ENCODE measurements at places on chromosomes 1 and 21.

DNA sequence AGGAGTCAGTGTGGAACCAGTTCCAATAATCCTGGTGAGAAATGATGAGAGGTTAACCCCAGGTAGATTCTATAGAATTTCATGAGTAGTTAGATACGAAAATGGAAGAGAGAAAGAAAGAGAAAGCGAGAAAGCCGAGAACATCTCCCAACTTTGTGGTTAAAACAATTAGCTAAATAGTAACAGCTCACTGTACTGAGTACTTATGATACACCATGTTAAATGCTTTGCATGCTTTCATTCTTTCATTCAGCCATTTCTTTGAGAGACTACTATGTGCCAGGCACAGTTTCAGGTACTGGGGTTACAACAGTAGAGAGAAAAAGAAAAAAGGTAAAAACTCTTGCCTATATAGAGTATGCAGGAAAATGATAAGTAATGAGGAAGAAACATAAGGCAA is 109.7 kb upstream of the SYT6 start:
- DNase-seq: no peak

DNA sequence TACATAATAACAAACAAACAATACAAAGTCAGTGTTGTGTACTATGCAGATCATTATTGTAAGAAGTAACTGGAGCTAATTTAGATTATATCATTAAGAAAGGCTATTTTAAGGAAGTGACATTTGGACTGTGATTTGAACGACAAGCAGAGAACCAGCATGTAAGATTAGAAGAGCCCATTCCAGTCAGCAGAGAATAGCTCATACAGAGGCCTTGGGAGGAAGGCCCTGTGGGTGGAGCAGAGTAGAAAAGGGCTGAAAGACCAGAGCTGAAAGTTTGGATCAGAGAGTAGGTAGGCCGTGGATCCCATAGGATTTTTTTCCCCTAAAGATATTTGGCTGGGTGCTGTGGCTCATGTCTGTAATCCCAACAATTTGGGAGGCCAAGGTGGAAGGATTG is 190.1 kb downstream of the OMA1 start:
- no peak for DNase-seq

DNA sequence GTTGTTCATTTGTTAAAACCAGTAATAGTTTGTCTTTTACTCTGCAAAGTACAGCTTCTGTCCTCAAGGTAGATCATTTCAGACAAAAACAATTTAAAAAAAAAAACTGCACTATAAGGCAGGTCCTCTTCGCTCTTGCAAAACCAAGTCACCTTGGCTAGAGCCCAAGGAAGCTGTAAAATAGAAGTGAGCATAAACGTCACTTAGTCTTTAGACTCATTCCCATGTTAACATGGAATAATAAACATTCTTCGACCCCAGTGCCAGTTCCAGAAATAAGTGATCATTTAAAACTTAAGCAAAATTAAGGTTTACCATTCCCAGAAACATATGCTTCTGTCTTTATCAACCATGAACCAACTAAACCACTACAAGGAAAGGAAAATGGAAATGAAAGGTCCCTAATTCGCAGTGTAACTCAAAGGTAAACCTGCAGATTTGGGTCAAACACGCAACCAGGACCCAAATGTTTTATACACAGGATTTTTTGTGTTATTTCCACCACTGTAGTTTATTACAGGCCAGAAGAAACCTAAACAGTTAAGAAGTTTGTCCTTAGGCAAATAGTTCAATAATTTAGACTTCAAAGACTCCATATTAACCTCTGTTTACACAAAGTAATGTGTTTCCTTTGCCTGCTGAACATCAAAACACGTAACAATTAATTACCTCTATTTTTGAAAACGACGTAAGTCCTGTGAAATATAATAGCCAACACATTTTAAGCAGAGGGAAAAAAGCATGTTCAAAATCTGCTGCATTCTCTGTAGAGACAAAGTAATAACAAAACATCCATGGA is 54.6 kb downstream of the TGFBR3 start:
- DNase-seq: no peak

GRCh38 chr21:29299046-29299915 is 559 bp downstream of the BACH1 start:
- peak; percentile 27 for DNase-seq

GRCh38 chr1:151235235-151235634 is 19.3 kb upstream of the PSMD4 start:
- no peak for DNase-seq

DNA sequence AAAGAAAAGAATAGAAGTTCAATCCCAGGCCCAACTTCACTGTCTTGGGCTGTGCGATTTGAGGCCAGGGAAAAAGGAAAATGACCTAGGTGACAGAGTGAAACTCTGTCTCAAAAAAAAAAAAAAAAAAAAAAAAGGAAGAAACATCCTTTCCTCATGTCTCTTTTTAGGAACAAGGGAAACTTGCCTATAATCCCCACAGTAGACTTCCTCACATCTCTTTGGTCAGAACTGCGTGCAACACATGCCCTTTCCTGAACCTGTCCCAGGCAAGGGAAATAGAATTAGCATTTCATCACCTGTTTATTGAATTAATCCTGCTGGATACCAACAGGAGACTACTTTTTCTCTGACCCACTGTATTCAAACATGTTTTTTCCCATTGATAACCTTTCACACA is 2.3 kb downstream of the DCST1 start:
- DNase-seq: no peak

- no peak for DNase-seq
These were observed 13.5 kb downstream of the RAB3B start for GRCh38 chr1:51976846-51977602.

DNA sequence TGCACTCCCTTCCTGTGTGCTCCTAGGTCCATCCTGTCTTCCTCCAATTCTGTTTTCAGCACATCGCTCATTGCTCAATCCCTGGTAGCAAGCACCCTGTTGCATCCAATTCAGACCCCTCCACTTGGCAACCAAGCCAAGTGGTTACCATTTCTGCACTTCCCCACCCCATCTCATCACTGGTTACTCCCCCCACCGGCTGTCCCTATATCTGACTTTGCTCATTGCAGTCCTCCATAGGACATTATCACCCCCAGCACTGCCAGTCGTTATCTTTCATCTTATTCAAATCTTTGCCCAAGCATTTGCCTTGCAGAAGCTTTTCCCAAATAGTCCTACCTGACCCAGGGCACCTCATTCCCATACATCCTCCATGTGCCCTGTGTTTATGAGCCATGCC is 2.1 kb upstream of the TMEM9 start:
- DNase-seq: no peak

DNA sequence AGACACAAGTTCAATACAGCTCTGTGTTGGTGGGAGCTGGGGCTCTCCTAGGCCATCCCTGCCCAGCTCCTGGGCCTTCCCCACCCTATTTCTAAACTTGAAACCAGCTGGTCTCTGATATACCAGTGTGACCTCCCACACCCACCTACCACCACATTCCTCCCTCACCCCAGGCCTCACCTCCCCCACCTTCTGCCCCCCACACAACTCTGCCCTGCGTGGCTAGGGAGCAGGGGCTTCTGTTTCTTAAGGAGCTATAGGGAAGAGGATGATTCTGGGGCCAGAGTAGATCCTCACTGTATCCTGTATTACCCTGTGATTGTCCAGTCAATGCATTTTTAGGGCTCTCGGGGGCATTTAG is 16.5 kb downstream of the NES start:
- no peak for DNase-seq

GRCh38 chr1:174239541-174239940 is 80.2 kb downstream of the RABGAP1L start:
- no peak for DNase-seq

DNA sequence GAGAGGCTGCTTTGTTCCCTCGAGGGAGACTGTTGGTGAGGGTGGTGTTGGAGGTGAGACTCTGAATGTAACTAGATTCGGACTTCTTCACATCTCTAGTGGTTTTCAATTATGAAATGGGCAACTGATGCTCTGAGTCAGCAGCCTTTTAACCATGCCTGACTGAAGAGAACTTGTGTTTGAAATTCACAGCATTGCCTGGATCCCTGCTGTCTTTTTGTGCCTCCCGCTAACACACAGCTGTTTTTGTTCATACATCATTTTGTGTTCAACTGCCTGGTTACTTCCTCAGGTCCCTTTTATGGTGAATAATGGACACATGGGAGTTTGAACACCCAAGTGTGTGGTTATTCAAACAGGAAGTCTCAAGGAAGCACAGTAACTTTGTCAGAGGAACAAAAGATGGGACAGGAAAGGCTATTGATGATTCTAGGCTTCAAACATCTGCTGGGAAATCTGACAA is 16.8 kb downstream of the LAMC1 start:
- no peak for DNase-seq

GRCh38 chr1:99996951-99997350 is 27.2 kb downstream of the SLC35A3 start:
- DNase-seq: no peak

GRCh38 chr1:102595106-102595505 is 513.2 kb downstream of the COL11A1 start:
- no peak for DNase-seq

DNA sequence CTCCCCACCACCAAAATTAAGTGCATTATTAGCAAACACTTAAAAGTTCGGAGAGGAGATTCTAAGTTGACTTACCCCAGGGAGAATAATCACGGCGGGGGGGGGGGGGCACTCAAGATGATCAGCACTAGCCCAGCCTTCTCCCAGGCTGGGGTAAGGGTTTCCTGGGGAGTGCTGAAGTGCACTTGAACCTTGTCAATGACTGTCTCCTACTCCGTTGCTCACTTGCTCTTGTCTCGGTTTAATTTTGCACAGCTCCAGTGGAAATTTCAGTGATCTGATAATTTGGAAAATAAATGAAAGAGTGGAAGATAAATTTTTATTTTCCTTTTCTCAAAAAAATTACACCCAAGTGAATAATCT is 59.2 kb downstream of the PBX1 start:
- DNase-seq: no peak

DNA sequence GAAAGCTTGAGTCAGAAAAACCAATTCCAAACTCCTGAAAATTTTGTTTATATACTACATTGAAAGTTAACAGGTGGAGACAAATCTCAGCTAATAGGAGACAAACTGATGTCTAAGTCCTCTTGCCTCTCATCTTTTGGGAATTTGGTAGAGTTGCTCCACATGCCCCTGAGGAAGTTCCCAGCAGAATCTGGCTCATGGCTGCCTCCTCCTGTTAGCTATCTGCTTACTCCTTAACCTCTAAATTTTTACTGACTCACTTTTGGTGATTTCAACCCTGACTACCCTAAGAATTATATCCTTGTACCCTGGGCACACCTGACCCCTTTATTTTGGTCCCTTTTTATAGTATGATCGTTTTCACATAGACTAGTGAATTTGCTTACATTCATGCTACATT is 633.7 kb upstream of the USP24 start:
- no peak for DNase-seq

DNA sequence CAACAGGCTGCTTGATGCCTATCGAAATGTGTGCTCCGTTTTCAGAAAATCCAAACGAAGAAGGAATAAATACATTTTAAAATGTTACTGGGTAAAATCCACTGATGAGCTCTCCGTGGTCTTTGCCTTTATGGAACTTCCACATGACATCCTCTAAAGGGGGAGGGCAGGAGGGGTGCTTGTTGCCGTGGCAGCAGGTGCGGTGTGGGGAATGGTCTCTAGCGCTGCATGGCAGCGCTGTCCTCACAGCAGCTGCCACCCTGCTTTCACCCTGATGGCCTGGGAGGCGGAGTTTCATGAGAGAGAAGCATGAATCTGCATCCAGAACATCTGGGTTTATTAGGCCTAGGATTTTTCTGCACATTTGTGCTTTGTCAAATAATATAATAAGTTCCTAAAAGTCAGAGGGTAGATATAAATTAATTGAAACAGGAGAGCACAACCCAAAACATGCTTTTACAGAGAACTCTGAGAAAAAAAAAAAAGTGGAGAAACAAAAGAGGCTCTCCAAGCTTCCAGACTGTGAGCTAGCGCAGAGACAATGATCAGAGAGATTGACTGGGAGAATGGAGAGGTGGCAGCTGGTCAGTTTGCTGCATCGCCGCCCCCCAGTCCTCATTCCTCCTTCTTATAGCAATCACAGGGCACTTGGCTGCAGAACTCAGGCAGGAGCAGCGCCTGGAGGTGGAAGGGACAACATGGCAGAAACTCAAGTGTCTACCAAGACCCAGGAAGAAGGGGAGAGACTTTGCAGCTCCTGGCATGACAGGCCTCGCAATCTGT is 228.6 kb downstream of the DSCAM start:
- no peak for DNase-seq

DNA sequence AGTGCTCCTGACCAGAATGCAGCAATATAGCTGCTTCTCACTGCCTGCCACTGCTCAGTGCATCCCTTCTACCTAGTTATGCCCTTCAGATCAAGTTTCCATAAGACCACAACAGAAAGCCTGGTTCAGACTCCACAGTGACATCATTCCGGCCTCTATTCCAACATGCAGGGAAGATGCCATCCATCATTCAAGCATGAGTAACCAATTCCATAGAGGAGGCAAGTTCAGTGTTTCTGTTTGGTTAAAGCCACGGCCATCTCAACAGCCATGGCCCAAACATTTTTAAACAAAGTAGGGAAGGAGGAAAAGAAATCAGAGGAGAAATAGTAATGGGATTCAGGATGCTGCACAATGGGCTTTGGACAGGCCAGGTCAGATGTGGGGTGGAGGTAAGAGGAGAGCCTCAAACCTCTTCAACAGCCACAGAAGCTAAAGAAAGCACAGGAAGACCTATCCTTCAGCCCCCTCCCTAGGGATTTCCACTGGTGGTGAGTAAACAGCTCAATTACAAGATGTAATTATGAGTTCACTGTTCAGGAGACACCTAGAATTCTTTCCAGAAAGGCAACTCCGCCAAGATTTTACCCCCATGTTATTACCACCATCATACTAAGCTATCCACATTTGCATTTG is 484.9 kb downstream of the SETD4 start:
- no peak for DNase-seq

GRCh38 chr21:18443701-18444100 is 40.1 kb upstream of the TMPRSS15 start:
- DNase-seq: no peak

- no peak for DNase-seq
These were observed 731.4 kb downstream of the KCNT2 start for GRCh38 chr1:195876792-195877191.

DNA sequence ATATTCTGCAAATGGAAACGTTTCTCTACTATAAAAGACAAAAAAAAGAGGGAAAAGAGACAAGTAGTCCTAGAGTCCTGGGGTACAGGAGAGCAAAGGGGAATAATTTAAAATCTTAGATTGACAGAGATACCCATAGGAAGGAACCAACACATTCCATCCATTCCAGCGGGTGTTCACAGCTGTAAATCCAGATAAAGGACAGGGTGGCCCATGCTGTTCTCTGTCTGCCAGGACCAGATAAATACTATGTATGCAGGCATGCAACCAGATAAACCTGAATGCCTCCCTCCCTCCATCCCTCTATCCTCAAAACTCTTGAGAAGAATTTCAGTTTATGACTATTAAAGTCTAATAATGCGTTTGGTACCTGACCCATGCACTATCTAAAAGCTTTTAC is 131.8 kb downstream of the PTPN14 start:
- DNase-seq: no peak
